ENCODE measurements at places on chromosomes 3 and 15. TPM values are rescaled to one million over a fixed set of nuclear protein-coding genes. Genes with fewer than 3 reads are reported as not detected.

- DNase-seq = no peak
Observed at GRCh38 chr3:55089211-55089610, 161.4 kb upstream of the LRTM1 start.

The C3orf20 gene
- not detected for polyA plus RNA-seq

The COL6A5 gene
- polyA plus RNA-seq = not detected

DNA sequence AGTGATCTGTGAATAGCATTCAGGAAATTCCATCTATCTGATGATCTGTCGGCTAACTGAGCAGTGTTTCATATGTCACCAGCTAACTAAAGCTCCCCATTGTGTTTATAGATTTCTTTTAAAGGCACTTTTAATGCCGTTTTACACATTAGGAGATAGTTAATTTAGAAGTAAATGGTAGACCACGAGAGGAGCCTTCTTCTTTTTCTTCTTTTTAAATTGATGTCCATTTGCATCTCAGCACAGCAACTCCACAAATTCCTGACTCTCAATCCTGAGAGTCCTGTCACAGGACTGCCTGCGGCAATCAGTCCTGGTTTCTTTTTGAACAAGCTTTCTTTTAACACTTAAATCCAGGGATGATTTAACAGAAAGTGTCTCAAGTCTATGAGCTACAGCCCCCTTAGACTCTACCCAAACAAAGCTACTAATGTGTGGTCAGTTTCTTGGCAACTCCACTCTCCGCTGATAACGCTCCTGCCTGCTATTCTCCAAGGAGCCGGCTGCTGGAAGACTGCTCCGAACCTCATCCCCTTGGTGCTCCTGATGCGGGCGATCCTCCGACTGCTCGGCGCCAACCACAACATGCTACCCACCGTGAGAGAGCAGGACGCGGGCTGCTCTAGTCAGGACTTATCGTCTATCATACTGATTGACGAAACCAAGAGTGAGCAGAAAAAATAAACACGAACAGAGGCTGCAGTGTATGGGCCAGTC, 421.4 kb downstream of the MECOM start:
- peak; percentile 87 for DNase-seq

GRCh38 chr3:172659246-172660002, 51.4 kb downstream of the NCEH1 start:
- DNase-seq = no peak

DNA sequence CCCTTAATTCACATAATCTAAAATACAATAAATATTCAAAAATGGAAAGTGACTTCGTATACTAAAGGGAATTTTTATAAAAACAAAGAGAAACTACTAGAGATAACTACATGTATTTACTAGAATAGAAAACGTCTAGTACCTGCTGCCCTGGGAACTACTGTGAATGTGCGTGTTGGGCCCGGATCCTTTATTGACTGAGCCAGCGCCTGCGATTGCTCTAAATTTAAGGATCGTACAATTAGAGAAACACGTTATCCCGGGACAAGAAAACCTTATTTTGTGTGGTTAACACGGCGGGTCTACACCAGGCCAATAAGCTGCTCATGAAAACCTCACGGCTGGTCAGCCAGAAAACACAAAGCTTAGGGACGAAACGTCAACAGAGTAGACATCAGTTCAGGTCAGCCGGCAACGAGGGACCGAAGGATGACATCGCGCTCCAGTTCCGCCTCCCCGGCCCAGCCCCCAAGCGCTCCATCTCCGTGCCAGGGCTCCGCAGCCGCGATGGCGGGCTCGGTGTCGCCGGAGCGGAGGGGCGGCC, 555 bp downstream of the TM2D3 start:
- peak; percentile 62 for DNase-seq

GRCh38 chr3:182621435-182622240, 171.7 kb upstream of the ATP11B start:
- peak; percentile 15 for DNase-seq

GRCh38 chr3:189288348-189289235, 116.8 kb downstream of the TPRG1 start:
- DNase-seq = no peak

DNA sequence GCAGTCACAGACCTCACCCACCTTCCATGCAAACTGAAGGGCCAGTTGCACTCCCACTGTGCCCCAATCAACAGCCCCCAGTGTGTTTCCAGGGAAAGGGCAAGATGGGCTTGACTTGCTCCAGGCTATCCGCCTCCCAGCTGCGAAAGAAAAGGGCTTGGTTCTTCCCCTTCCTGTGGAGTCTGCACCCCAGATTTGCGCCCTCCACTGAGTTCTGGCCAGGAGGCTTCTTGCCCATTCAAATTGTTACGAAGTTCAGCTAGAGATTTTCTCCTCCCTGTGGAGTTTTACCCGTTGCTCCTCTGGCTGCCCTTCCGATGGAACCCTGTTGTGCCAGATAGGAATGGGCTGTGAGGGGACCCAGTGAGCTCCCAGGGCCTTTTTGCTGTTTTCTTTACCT, 1096.9 kb upstream of the ALCAM start:
- DNase-seq = no peak

- no peak for DNase-seq
Observed at GRCh38 chr3:183281126-183281797, 28.2 kb downstream of the B3GNT5 start.

The SEMA3G gene
- polyA plus RNA-seq = 34.0 TPM

- no peak for DNase-seq
Observed at GRCh38 chr3:12180631-12181030, 21.9 kb upstream of the TIMP4 start.

DNA sequence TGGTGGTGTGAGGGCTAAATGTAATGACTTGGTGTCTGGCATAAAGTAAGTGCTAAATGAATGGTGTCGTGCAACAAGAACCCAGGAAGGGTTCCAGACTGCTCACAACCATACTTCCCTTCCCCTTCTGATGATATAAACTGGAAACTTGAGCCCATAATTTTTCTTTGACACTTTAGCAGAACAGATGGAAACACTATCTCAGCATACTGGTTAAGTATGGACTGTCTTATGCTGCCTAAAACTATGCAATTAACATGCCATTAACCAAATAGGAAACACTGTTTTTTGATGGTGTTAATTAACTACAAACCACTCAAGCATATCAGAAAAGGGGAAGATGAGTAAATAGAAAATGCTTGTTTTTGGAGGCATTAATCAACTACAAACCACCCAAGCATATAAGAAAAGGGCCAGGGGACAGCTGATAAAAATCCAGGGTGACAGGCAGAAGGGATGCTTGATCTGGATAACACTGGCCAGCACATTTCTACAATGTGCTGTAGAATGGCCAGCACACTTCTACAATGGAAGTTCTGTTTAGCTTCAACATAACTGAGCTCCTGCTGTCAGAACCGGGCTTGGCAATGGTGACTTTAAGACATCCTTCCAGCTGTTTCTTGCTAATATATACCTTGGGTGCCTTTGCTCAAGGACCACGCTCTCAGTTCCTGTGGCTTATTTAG, 85.5 kb upstream of the FAM3D start:
- no peak for DNase-seq

The BOC gene
- polyA plus RNA-seq = 0.10 TPM
